Left renal pelvis (tissue), 4 donors: ENCODE measurements at places on chromosomes 12 and 14. TPM values are rescaled to one million over a fixed set of nuclear protein-coding genes. Genes with fewer than 3 reads are reported as not detected.

GRCh38 chr12:29907461-29907860 is 123.7 kb upstream of the TMTC1 start:
- no peak for DNase-seq

DNA sequence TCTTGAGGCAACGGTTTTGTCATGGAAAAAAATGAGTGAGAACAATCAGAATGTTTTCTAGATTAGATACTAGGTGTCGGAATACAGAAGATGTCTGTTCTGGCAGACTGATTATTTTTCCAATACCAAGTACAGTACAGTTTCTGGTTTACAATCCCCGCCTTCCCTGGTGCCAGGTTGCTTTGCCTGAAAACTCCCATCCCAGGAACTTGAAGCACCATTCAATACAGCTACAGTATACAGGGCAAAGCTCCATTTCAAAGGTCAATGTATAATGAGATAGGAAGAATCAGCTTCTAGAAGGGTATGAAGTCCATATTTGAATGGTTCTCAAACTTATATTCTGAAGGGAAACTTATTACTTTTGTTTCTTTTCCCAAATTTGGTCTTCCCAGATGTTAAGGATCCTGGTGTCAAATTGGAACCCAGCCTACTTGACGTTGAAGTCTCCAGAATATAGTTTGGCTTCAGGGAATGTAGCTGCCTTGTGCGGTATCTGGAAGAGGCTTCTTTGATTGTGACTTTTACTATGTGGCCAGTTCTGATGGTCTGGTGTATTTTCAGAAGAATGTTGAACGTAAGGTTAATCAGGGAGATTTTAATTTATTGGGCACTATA is 238.0 kb upstream of the ATP2B1 start:
- no peak for DNase-seq

GRCh38 chr12:131907379-131908091 is 13.1 kb downstream of the ULK1 start:
- DNase-seq: no peak

Gene EMP1
- 81.6 TPM for polyA plus RNA-seq

Gene GRIP1
- 20.0 TPM for polyA plus RNA-seq

Gene CNTN1
- 28.0 TPM for polyA plus RNA-seq
